ENCODE measurements at places on chromosomes 1 and 21.

GRCh38 chr1:111559736-111560279 lies 56.4 kb upstream of the ADORA3 start:
- no peak for DNase-seq

GRCh38 chr1:245404527-245404926 lies 249.7 kb downstream of the KIF26B start:
- no peak for DNase-seq

- DNase-seq = no peak
Observed at GRCh38 chr1:32332290-32333079, 3.5 kb downstream of the MARCKSL1 start.

DNA sequence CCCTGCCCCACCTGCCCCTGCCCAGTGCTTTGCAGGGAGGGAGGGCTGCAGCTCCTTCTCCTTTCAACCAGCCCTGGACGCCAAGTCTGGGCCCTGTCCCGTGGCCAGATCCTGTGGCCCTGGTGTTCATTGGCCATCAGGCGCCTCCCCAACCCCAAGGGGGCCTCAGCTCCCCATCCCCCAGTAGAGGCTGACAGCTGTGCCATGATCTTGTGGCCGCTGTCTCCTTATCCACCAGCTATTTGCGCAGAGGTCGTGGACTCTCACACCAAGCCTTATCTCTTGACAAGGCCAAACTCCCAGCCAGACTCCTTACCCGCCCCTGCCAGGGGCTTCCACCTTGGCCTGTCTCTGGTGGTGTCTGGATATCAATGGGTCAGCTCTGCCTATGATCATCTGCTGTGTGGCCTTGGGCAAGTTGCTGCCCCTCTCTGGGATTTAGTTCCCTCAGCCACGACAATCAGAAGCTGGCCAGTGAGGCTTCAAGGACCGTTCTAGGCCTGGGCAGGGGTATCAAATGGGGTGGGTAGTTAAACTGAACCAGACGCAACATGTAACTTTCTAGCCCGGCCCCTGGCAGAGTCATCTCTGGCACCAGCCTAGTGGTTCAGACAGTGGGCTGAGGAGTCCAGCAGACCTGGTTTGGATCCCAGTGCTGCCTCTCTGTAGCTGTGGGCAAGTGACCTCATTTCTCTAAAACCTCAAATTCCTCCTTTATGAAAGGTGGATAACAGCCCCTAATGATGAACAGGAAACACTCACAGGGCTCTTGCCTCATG lies 3.3 kb upstream of the COL8A2 start:
- no peak for DNase-seq

- no peak for DNase-seq
Observed at GRCh38 chr1:63261736-63262458, 60.5 kb upstream of the FOXD3 start.

GRCh38 chr1:215567491-215568298 lies 591 bp downstream of the KCTD3 start:
- peak; percentile 93 for DNase-seq

- DNase-seq = no peak
Observed at GRCh38 chr1:86858524-86859261, 55.2 kb downstream of the SELENOF start.

- no peak for DNase-seq
Observed at GRCh38 chr1:15727866-15728534, 8.1 kb upstream of the SLC25A34 start.

GRCh38 chr1:2969011-2969844 lies 52.0 kb upstream of the ACTRT2 start:
- peak; percentile 77 for DNase-seq

GRCh38 chr1:177426497-177426896 lies 255.7 kb downstream of the BRINP2 start:
- DNase-seq = no peak

GRCh38 chr1:78640462-78640861 lies 9.2 kb upstream of the IFI44 start:
- DNase-seq = no peak

- DNase-seq = no peak
Observed at GRCh38 chr21:34698270-34699015, 29.6 kb downstream of the CLIC6 start.

GRCh38 chr21:34091607-34092006 lies 18.2 kb downstream of the MRPS6 start:
- no peak for DNase-seq

- no peak for DNase-seq
Observed at GRCh38 chr1:55181666-55182065, 33.5 kb downstream of the USP24 start.

GRCh38 chr1:186179231-186179630 lies 195.8 kb downstream of the TPR start:
- DNase-seq = no peak

DNA sequence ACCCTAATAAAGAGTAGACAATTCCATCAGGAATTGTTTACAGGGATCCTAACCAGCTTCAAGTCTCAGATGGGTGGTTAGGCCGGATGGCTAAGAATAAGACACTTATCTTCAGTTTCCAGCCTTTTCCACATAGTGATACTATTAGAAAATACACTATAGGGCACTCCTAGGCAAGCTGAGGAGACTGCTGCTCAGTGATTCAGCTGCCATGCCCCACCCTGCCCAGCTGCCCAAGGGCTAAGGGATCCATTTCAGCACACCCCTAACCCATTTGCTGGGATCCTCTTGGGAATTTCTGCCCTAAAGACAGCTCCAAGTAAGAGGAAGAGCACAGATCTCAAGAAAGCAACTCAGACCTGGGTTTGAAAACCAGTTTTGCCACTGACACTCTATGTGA lies 31.9 kb downstream of the PLPP3 start:
- DNase-seq = no peak

DNA sequence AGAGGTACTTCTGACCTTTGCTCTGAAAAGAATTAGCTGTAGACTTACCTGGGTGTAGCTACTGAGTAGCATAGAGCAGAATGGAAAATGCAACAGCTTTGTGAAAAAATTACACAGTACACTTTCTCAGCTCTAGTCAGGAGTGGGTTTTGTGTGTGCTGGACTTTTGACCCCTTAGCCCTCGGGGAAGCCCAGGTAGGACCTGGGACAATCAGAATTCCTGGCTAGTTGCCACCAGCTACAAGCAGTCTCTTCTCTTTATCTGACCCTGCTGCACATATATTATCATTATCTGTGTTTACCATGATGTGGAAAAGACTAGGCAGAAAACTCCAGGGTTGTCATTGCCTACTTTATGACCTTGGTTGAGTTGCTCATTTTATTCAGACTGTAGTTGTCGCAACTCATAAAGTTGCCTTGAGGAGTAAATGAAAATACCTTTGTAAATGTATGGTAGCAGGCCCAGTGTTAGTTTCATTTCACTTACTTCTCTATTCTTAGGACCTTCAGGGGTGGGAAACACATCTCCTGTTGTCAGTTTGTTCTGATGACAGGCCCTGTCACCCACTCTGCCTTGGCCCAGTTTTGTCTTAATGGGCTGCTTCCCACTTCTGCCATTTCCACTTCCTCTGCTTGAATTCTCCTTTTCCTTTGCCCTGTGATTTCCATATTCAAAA lies 5.4 kb downstream of the NEK7 start:
- no peak for DNase-seq

GRCh38 chr1:116982319-116983004 lies 19.1 kb upstream of the CD101 start:
- DNase-seq = no peak

GRCh38 chr1:187854457-187854856 lies 1025.7 kb downstream of the PLA2G4A start:
- DNase-seq = no peak

DNA sequence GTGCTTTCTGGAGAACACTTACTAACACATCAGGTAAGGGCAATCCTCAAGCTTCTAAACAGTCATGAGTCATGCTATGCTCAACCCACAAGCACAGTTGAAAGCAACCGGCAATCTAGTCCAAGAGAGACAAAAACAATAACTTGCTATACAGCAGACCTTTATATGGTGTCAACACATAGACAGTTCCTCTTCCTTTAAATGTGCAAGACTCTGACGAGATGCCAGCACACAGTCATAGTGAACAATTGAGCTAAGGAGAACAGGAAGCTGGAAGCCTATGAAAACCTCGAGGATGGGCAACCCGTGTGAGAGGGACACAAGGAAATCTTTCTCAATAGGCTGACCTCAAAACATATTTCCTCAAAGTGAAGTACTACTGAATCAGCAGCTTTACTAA lies 5.3 kb downstream of the ADIPOR1 start:
- no peak for DNase-seq

- DNase-seq = no peak
Observed at GRCh38 chr1:176754676-176755075, 291.7 kb downstream of the PAPPA2 start.

DNA sequence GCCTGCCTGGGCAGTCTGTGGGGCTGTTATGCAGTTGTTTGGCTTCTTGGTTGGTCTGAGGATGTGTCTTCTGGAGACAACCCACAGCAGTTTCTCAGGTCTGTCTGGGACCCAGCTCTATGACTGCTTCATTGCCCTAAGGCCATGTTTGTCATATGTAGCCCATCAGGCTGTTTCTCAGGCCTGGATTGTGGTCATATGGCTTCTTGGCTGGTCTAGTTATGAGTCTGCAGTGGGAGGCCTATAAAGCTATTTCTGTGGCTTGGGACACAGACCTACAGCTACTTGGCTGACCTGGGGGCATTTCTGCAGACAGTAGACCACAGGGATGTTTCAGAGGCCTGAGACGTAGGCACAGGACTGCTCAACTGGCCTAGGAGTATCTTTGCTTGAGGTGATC lies 41.5 kb downstream of the CHIA start:
- DNase-seq = no peak

DNA sequence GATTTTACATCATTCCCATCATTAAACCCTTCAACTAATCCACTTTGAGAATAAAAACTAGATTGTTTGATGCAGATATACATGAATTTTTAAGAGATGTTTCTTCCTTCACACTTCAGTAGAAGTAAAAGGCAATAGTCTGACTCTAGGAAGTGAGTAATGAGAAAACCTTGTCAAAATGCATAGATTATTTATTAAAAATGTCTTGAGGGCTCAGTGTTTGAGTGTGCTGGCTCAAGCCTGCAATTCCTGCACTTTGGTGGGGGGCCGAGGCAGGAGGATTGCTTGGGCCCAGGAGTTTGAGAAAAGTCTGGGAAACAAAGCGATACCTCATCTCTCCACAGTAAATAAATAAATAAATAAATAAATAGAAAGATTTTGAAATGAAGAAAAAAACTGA lies 177.1 kb downstream of the NEGR1 start:
- no peak for DNase-seq

- no peak for DNase-seq
Observed at GRCh38 chr1:233337505-233337904, 10.0 kb downstream of the MAP3K21 start.

GRCh38 chr21:25640202-25640942 lies 1.3 kb downstream of the JAM2 start:
- DNase-seq = no peak

DNA sequence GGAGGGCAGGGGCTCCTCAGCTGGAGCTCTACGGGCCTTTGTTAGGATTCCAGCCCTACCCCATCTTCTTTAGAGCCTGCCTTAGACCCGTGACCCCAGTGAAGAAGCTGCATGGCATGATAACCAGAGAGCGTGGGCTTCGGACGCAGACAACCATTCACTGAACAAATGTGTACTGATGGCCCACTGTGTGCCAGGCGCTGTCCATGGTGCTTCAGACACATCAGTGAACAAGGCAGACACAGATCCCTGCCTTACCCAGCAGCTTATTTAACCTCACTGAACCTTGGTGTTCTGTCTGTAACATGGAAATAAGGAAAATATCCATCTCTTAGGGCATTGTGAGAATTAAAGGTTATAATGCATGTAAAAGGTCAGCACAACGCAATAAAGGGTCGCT lies 9.5 kb downstream of the CHIT1 start:
- no peak for DNase-seq

GRCh38 chr1:113479713-113480676 lies 89.7 kb downstream of the MAGI3 start:
- peak; percentile 40 for DNase-seq

DNA sequence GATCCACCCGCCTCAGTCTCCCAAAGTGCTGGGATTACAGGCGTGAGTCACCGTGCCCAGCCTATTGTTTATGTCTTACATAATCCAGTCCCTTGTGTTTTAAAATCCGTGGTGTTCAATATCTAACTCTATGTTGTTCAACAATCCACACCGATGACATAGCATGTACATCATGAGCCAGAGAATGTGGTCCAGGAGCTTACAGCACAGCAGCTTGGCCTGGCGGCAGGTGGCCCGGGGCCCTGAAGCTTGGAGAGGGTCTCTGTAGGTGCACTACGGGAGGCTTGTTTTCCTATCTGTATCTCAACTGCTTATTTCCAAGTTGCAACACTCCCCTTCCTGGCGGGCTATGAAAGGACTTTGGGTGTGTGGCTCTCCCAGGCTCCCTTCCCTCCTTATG lies 138.4 kb downstream of the ADSS2 start:
- DNase-seq = no peak

- DNase-seq = no peak
Observed at GRCh38 chr1:19646377-19647319, 2.5 kb downstream of the NBL1 start.

DNA sequence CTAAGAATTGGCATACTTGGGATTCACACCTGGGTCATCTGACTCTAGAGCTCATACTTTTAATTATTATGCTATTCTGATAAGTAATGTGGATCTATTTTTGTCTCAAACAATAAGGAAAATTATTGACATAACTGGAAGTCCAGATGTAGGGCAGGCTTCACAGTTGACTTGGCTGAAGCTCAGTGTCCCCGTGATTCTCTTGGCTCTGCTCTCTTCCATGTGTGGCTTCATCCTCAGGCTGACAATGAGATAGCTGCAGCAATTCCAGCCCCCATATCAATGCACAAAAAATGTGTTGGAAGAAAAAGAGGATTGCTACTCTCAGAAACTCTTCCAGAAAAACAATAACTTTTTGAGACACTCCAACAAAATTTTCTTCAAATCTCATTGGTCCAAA lies 23.8 kb downstream of the HSD11B1 start:
- no peak for DNase-seq

- DNase-seq = no peak
Observed at GRCh38 chr1:93474321-93474720, 26.4 kb downstream of the FNBP1L start.

GRCh38 chr1:15068997-15069396 lies 84.5 kb upstream of the TMEM51 start:
- no peak for DNase-seq

DNA sequence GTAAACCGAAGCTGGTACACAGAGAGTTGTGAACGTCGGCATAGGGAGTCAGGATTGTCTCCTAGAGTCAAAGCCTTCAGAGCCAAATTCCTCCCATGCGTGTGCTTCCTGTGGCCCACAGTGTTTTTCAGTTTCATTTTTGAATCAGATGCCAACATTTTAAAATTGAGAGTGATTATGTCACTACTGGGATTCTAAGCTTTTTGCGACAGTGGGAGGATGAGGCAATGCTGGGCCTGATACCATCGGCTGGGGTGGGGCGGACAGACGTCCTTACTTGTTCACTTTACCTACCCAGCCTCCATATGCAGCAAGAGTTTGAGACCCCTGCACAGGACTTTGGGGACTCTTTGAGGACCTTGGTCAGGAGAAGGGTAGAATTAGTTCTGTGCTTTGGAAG lies 1.3 kb upstream of the KLHDC7A start:
- DNase-seq = peak; percentile 17

- DNase-seq = no peak
Observed at GRCh38 chr21:42682661-42683210, 29.3 kb downstream of the PDE9A start.

Data from chondrocyte (in vitro differentiated cells).